ENCODE measurements at places on chromosomes 12 and 14.

GRCh38 chr12:90854136-90854689 lies 100.8 kb downstream of the CCER1 start:
- no peak for DNase-seq

DNA sequence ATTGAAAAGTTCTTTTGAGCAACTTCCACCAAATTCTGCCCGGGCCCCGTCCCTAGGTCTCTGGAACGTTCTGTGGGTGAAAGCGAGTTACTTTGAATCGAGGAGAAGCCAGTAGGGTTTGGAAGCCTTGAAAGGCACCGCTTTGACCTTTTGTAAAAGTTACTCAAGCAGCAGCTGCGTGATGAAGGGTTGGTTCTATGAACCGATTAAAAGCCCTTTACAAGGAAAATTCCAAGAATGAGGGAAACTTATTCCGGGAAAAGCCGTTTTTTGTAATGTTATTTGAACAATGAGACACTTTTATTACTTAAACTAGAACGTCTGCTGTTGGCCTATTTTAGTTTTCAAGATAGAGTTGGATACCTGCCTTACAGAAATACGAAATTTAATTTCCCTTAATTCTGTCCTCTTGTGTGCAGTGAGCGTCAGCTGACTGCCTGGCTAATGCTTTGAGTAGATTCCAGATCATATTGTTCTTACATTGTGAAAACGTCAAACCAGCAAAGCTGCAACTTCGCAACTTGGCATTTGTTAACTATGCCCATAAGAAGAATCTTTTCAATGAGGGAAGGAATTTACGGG lies 906 bp downstream of the LARP4 start:
- DNase-seq = no peak

GRCh38 chr14:22602862-22603261 lies 4.8 kb downstream of the ABHD4 start:
- DNase-seq = no peak

- no peak for DNase-seq
These were observed 41.0 kb downstream of the CMKLR1 start for GRCh38 chr12:108297895-108298760.

DNA sequence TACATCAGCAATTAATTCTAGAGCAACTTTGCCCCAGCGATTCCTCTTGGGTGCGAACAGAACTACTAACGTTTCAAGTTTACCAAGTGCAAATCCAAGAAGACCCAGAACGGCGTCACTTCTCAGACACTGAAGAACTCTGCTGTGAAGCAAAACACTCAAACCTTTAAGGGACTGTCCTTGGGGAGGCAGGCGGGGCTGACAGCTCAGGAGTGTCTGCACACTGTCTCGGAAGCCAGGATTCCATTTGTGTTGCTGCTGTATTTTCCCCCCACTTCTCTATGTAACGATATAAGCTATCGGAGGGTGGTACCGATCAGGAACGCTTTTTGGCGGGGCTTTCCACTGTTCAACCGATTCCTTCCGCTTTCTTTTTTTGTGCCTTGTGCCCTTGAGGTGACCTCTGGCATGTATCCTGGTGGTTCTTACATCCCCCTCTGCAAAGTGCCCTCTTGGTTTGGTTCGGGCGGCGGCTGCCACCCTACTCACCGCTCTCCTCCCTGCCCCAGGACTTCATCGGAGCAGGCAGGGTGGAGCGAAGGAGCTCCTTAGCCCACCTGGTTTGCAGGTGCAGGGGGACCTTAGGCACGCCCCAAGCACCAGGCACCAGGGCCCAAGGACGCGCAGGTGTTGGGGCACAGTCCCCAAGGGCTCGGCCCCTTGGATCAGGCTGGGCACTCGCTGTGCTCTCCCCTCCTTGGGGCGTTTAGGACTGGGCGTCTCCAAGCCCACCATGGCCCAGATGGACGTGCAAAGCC lies 19.2 kb upstream of the MLXIP start:
- no peak for DNase-seq

DNA sequence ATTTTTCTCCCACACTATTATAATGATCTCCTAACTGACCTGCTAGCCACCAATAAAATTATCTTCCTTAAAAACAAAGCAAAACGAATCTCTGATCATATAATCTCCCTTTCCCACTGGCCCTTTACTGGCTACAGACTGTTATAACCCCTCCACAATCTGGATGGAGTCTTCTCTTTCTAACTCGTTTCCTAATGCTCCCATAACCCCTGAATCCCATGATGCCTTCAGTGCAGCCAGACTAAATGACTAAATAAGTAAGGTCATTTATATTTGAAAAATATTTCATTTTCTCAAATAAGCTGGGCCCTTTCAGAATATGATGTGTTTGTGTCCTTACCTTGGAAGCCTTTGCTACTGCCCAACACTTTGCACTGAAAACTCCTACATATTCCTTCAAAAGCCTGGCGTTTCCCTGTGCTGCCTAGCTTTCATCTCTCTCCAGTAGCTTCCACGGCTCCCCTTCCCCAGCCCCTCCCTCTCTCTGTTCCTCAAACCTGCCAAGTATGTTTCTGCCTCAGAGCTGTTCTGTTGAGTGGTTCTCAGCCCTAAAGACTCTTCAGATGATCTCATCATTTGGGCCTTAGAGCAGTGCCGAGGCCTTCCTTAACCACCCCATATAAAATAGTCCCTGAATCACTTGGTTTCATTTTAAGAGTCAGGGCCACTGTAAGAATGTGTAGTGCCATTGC lies 91.7 kb downstream of the MYRFL start:
- DNase-seq = no peak

DNA sequence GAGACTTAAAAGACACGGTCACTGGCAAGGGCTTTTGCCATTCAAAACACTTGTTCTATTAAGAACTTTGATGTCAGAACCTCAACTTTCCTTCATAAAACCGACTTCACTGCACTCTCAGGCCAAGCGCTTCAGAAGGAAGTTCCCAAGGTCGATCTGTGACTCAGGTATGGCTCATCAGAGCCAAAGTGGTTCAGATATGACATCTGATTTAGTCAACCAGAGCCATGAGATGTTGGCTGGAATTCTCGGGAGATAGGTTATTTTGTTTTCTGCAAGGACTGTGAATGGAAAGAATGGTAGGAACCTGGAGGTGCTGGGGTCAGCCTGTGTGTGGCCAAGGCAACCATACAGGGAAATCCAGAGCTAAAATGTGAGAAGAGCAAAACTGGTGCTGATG lies 445.6 kb downstream of the GLT1D1 start:
- DNase-seq = no peak

DNA sequence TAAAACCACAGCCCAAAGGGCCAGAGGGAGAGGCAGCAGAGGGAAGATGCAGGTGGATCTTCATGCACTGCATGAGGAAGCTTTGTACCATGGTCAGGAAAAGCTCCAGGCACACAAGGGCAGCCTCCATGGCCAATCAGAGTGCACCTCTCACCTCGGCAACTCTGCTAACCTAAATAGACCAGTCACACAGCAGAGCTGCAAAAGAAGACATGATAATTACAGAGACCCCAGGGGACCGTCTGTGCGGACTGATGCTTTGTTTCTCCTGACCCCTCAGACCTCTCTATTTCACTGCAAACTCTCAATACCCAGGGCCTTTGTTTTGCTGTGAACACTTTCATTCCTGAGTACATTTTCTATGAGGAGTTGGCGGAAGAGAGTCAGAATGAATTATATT lies 10.7 kb upstream of the TCL1B start:
- DNase-seq = no peak

DNA sequence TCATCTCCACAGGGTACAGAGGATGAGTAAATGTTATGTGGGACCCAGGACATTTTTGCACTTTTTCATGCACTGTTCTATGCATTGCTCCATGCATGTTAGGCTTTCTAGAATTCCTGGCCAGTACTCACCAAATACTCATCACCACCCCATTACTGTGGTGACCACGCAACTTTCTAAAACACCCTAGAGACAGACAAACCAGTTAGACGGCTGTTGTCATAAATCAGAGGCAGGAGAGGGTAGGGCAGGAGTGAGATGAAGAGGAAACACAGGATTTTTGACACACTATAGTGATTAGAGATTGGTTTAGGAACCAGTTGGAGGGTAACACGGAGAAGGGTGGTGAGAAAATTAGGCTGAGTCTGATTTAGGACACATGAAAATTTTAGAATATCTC lies 59.3 kb downstream of the IFNG start:
- DNase-seq = no peak

DNA sequence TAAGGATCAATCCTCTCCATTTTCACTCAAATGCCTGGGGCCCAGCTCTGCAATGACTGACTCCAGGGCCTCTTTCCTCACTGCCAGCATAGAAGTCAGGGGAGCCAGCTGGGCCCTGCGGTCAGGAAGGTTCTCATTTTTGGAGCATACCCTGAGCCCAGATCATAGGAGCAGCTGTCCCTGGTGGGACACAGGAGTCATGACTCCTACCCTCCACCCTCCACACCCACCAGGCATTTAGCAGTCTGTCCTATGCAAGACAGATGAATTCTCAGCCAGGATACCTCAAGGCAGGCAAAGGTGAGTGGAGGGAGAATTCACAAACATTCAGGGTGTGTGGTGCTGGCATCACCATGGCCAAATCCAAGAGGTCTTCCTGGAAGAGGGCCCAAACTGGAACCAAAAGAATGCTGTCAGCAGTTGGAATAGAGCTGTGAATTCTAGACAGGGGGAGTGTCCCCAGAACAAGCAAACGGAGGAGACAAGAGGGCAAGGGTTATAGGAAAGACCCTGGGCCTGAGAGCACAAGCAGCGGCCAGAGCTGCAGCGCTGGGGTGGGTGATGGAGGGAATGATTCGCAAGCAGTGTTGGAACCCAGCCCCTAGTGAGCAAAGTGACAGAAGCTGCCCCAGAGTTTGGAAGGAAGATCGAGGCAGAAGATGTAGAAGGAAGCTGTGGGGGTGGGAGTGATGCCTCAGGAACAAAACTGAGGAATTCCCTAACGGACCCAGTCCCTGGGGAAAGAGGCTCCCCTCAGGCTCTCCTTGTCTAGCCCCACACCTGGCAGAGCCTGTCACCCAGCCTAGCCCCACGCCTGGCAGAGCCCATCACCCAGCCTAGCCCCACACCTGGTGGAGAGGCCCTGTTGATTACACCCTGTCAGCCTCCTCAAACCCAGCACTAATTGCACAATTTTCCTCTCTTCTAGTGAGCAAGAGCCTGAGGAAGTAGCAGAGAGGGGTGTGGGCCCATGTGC lies 4.5 kb upstream of the REM2 start:
- DNase-seq = no peak

GRCh38 chr12:92730758-92731157 lies 28.0 kb downstream of the PLEKHG7 start:
- DNase-seq = no peak

GRCh38 chr14:79111987-79112501 lies 941.9 kb downstream of the NRXN3 start:
- no peak for DNase-seq

DNA sequence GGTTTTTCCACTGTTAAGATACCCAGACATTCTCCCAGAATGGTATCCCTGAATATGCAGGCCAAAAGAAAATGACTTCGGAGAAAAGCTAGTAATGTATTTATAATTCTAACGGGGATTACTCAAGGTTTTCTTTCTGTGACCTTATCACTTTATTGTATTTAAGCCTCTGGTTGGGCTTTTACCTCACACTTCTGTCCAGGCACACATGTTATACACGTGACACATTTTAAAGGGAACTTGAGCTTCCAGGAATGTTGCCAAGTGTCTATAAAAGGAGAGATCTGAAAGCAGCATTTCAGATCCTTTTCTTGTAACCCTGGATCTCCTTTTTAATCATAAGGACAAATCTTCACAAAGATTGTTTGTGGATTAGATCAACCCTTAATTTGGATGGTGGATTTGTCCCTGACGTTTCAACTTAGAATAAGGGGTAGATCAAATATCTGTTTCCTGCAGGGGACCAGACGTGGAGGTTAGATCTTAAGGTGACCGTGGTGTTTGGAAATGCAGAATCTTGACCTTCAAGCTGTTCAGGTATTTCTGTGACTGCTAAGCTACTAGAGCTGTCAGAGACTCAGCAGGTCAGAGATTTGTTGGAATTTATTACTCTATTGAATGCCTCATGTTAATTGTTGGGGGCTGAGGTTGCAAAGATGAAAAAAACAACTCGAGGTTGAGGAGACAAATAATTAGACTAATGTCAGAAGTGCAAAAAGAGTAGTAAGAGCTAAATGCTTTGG lies 1.5 kb downstream of the CIPC start:
- no peak for DNase-seq

- no peak for DNase-seq
These were observed 14.3 kb downstream of the SERPINA10 start for GRCh38 chr14:94278731-94279130.

DNA sequence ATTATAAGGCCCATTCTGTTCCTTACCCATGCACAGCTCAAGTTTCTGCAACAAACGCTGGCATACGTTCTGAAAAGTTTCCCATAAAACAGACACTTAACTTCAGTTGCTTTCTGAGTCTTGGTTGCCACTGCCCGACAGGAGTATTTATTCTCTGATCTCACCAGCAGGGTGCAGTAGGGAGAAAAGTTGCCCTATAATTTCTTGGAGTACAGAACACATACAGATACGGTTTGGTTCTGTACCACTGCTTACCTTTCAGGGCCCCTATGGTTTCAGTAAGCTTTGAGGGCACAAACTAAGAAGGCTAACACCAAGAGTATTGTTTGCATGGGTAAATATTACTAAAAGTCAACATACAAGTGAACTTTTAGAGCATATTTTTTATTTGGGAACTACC lies 77.9 kb downstream of the SPATA7 start:
- no peak for DNase-seq

DNA sequence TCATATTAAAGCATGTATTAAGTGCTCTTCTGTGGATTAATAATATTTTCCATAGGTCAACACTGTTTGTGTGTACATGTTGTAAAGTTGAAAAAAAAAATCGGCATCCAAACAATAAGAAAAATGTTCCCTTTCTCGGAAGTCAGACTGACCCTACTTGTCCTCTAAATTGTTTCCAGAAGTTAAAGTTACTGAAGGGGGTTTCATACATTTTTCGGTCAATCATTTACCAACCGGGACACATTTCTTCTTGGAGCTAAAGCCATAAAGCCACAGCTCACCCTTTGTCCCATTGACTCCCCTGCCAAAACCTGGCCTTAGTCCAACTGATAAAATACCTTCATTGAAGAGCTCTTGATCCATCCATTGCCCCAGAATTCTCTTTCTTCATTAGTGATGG lies 230.0 kb downstream of the ANO2 start:
- no peak for DNase-seq

DNA sequence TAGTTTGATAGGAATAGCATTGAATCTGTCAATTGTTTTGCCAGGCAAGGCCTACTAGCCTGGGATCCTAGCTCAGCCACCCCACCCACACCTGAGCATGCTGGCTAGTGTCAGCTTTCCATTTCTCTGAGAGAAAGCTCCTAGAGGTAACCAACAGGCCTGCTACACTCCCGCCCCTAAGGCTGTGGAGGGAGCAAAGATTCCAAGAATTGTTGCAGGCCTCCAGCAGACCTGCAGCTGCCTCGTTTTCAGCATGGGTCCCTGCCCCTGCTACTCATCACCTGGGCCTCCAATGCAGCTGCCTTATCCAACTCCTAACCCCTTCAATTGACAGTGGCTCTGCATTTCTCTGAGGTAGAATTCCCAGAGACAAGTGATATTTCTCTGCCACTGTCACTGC lies 852.4 kb upstream of the MDGA2 start:
- no peak for DNase-seq

GRCh38 chr14:68825729-68826128 lies 32.9 kb upstream of the ZFP36L1 start:
- no peak for DNase-seq

- DNase-seq = peak; percentile 78
These were observed 32.8 kb downstream of the ARID4A start for GRCh38 chr14:58331111-58331510.

GRCh38 chr14:98798099-98798498 lies 473.9 kb downstream of the BCL11B start:
- no peak for DNase-seq

- DNase-seq = no peak
These were observed 28.0 kb downstream of the ERH start for GRCh38 chr14:69370061-69370460.

GRCh38 chr14:102229071-102229738 lies 75.8 kb downstream of the MOK start:
- DNase-seq = no peak

Measured in psoas muscle (tissue), 8 donors.